Muscle of back (tissue), 13 donors: ENCODE measurements at places on chromosomes 3 and 15.
A peak's percentile ranks its signal among the peaks of the same experiment; 100 is the strongest.

DNA sequence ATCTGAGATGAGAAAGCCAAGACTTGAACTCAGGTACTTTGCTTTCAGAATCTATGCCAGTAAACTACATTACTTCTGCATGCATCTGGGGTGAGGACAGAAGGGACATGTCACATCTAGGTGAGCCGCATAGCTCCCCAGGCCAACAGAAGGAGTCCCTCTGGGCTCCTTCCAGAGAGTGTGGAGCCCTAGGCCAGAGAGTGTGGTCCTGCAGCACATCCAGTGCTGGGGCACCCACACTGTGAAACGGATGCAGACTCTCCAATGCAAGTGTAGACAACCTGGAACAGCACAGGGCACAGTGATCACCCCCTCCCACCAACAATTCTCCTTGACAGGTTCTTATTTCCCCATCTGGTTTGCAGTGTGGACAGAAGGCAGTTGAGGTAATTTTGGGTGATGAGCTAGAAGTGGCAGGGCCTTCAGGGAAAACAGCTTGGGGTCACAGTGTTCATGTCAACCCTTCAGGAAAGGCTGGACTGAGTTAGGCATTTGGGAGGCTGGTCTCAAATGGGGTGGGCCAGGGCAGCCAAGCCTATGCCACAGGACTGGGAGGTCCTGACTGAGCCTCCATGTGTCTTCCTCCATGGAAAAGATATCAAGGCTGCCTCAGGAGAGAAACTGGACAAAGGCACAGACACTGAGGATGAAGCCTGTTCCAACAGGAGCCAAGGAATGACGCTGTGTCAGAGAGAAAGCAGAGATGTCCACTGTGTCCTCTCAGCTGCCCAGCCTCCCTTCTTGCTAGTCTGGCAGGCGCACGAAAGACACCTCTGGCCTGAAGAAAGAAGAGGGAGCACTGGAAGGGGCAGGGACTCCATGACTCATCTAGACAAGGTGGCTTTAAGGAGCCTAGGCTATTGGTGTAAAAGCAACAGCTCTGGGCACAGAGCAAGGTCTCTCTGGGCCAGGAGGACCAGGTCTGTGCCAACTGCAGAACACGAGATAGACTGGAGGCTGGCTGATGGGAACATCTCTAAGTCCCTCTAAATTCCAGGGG lies 1.7 kb downstream of the PLCD1 start:
- no peak for DNase-seq

GRCh38 chr15:101424984-101425383 lies 64.5 kb downstream of the PCSK6 start:
- DNase-seq = no peak

GRCh38 chr15:99681990-99682389 lies 51.2 kb downstream of the LYSMD4 start:
- DNase-seq = no peak

DNA sequence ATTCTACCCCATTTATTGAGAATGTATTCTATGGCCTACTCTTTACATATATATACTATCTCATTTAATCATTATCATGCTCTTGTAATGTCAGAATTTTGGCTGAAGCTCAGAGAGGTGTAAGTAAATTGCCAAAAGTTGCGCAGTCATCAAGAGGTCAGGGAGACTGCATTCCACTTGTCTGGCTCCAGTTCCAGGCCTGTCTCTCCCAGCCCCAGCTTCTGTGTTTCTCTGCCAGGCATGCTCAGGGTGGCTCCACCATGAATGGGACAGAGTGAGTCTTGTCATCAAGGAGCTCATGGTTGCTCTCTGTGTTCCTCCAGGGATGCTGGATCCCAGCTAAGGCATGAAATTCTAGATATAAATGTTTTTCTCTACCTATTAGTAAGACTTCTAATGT lies 635.1 kb upstream of the MDFIC2 start:
- DNase-seq = no peak

- DNase-seq = no peak
These were observed 30.4 kb downstream of the PSTPIP1 start for GRCh38 chr15:77025083-77025901.

DNA sequence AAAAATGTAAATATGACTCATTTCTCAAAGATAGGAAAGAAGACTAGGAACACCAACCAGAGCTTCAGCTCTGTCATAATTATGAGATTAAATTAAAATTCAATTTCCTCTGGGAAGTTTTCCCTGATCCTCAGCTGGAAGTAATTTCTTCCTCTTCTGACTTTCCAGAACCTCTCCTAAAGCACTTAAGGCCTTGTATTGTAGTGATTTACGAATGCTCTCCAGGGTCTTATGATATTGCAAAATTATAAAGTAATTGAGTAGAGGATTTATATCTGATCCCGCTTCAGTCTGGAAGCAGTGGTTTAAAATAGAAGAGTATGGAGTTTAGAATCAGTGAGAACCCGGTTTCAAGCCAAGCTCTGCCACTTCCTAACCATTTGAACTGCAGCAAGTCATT lies 279.8 kb downstream of the ZPLD1 start:
- peak; percentile 46 for DNase-seq

- DNase-seq = no peak
These were observed 380.6 kb downstream of the LSAMP start for GRCh38 chr3:116064646-116065045.

DNA sequence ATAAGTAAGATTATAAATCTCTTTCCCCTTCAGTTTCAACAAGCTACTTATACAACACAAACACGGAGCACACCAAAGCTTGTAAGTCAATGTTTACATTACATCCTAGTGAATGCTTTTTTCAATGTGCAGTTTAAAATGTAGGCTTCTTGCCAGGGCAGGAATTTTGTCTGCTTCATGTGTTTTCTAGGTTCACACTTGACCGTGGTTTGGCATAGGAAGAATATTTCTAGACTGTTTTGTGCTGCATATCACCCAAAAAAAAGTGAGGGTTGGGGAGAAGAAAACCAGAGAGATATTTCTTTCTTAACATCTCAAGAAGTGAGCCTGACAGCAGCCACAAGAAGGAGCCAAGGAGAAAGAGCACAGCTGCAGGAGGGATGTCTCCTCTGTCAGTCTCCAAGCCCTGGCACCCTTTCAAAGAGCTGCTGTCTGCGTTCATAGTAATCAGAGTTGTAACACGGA lies 255.8 kb downstream of the MEIS2 start:
- peak; percentile 10 for DNase-seq

DNA sequence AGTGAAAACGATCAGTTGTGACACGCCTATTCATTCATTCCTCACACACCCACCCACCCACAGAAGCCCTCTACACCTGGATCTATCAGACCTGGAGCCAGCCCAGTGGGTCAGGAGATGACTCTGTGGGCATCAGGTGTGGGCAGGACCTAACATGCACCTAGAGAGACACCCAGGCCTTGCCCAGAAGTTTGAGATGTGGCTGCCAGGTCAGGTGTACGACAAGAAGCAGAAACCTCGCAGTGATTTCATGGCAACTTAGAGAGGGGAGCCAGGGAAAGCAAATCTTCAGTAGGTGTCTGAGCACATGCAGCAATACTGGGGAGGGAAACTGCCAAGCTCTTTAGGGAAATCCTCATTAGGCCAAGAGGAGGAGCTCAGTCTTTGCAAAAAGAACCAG lies 264.7 kb upstream of the ROPN1 start:
- no peak for DNase-seq
